CD4-positive, alpha-beta memory T cell (primary cell): ENCODE measurements at places on chromosomes 12 and 14. TPM values are rescaled to one million over a fixed set of nuclear protein-coding genes. Genes with fewer than 3 reads are reported as not detected.

RNFT2 gene
- 5.9 TPM for total RNA-seq

SERPINA3 gene
- total RNA-seq, result not detected

DNA sequence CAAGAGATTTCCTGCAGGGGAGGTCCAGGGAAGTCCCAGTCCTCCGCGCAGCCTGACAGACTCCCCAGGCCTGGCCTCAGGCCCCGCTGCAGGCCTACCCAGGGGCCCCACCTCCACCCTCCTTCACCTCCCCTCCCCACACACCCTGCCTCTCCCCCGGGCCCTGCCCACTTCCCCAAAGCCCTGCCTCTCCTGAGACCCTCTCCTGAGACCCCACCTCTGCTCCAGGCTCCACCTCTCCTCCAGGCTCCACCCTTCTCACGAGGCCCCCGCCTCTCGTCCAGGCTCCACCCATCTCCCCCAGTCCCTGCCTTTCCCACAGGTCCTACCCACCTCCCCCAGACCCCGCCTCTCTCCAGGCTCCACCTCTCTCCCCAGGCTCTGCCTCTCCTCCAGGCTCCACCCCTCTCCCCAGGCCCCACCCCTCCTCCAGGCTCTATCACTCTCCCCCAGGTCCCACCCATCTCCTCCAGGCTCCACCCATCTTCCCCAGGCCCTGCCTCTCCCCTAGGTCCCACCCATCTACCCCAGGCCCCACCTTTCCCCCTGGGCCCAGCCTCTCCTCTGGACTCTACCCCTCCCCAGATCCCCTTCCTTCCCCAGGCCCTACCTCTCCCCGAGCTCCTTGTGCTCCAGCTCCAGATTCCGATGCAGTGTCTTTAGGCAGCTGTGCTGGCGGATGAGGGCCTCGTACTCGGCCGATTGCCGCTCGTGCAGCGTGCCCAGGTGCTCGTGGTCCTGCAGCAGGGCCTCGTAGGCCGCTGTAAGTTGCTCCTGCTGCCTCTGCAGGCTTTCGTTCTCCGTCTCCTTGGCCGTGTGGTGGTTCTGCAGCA lies 58.8 kb upstream of the GPR68 start:
- no peak for DNase-seq

GRCh38 chr14:68729556-68729955 lies 63.3 kb downstream of the ZFP36L1 start:
- DNase-seq, result no peak

ATG14 gene
- 18.4 TPM for total RNA-seq

TCL1B gene
- total RNA-seq, result not detected

POTEM gene
- not detected for total RNA-seq

IL26 gene
- not detected for total RNA-seq

- no peak for DNase-seq
Observed at GRCh38 chr12:71315328-71315985, 124.1 kb upstream of the LGR5 start.

- DNase-seq, result no peak
Observed at GRCh38 chr12:78081590-78082314, 251.1 kb downstream of the NAV3 start.

- DNase-seq, result no peak
Observed at GRCh38 chr14:74932401-74932901, 9.4 kb upstream of the RPS6KL1 start.

SLCO1B1 gene
- not detected for total RNA-seq

INHBE gene
- not detected for total RNA-seq

- no peak for DNase-seq
Observed at GRCh38 chr12:43267818-43268217, 284.2 kb downstream of the ADAMTS20 start.

- DNase-seq, result peak; percentile 82
Observed at GRCh38 chr12:57213058-57213715, 3.4 kb upstream of the NXPH4 start.

CPM gene
- 2.0 TPM for total RNA-seq

DNA sequence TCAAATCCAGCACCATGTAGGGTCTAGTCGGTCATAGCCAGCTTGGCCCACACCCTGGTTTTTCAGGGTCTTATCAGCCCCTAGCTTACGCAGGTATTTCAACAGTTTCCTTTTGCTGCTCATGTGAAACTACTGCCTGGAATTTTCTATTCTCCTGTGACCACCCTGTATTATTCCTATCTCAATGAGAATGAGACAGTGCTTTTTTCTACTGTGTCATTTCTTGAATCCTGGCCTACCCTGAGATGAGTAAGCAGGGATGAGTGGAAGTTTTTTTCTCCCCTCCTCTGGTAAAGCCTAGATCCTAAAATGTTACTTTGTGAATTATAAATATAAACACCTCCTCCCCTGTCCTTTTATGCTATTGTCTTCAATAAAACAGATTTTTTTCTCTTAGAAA lies 62.7 kb upstream of the ARID2 start:
- no peak for DNase-seq

- DNase-seq, result no peak
Observed at GRCh38 chr14:91484186-91484585, 25.9 kb downstream of the PPP4R3A start.

GRCh38 chr12:57149245-57149900 lies 2.0 kb upstream of the LRP1-AS start:
- no peak for DNase-seq

DNA sequence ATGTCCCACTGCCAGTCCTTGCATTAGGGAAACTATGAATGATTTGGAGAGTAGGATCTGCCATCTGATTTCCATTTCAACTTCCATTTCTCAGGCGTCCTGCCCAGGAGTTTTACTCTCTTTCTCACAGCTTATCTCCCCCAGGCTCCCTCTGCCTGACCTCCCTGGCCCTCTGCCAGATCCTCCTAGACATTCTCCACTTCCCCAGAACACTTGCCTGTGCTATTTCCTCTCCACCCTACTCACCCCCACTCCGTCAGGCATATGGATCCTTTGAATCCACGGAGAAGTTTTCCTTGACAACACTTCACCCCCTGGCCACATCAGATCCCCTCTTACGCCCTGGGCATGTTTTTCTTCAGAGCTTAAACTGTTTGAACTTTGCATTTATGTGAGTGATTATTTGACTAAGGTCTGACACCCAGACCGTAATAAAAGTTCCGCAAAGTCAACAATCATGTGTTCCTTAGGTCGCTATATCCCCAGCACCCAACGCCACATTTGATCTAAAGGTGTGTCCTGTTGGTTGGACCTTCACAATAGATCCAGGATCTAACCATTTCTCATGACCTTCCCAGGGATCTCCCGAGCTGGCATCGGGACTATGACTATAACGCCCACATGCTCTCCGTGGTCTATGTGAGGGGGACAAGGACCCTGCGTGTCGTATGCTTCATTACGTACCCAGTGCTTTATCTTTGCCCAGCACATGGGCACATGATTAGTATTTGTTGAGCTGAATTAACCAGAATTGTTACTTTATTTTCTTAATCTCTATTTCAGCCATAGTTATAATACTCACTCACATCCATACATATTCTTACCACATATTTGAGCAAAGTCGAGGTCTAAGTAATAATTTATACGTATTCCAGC lies 255.8 kb upstream of the FOXN3 start:
- DNase-seq, result no peak

DNA sequence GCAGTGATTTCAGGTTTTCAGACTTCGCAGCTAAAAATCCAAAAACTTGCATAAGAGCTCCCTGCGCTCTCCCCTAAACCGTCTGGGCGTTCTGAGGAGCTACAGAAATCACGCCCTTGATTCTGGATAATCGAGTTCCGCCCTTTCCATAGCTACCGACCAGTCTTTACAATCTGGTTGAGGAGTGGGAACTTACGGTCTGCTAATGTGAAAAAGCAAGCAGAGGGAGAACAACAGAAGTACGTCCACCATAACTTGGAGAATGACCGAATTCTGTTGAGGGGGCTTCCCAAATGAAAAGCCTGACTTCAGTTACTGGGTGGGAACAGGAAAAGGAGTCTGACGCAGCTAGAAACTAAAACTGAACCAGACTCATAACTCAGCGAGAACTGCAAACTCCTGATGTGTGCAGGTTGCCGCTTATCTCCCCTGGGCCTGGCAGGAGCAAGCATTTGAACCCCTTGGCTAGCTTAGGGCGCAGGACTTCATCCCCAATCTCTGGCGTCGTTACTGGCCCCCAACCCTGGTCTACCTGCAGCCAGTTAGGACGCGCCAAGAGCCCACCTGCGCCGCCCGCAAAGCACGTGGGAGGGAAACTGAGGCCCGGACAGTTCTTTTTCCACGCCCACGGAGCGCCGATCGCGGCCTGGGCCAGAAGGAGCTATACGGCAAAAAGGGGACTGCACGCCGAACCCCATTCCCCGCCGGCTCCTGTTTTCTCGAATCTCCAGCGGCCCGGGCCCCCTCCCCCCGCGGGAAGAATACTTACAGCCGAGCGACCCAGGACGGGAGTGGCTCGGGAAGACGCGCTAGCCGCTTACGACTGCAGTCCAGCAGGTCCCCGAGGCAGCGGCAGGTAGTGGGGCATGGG lies 838 bp downstream of the LRIG3 start:
- no peak for DNase-seq

GLT1D1 gene
- total RNA-seq, result not detected

KERA gene
- not detected for total RNA-seq

DNA sequence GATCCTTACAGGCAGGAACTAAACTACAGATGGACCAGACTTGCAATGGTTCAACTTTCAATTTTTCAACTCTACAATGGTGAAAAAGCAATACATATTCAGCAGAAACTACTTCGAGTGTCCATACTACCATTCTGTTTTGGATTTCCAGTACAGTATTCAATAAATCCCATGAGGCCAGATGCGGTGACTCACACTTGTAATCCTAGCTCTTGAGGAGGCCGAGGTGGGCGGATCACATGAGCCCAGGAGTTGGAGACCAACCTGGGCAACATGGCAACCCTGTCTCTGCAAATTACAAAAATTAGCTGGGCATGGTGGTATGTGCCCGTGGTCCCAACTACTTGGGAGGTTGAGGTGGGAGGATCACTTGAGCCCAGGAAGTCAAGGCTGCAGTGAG lies 336.1 kb downstream of the MED13L start:
- DNase-seq, result no peak

DNA sequence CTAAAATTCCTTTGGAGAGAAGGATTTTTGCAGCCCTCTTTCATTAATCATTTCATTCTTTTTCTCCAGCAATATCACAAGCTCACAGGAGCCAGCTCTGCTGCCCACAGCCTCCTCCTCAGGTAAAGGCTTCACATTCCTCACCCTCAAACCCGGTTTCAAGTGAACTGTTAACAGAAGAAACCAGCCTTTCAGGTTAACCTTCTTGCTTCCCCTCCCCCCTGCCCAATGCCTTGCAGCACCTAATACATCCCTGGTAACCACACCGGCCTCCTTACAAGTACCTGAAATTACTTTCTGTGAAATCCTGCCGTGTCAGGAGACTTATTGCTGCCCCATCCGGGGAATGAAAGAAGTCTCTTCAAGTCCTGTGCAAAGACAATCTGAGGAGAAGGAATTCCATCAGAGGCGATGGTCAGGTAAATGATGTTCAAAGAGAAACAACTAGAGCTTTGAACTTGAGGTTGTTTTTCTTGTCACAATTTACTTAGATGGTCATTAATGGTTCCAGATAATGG lies 111.2 kb downstream of the MYRFL start:
- no peak for DNase-seq

DNA sequence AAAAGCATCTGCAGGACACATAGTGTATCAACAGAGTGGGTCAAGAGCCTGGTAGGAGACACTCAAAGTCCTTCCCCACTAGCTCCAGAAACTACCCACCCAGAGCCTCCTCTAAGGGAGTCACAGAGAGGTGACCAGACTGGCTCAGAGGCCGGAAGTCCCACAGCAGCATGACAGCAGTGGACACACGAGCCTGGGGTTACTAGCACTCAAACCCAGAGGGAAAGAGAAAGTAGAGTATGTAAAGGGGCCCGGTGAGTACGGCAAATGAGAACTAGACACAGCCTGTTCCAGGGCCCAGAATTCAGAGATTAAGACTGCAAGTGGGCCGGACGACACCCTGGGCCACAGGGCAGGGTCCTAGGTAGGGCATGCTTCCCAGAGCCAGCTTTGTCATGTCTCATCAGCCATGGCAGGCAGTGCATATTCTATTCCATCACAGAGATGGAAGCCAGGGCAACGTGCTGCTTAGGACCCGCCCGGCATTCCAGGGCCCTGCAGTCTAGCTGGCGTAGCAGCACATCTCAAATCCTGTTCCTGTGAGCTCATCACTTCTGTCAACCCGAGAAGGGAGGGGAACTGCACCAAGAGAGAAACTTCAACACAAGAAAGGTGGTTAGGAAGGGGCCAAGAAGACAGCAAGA lies 4.2 kb downstream of the IFFO1 start:
- no peak for DNase-seq

GRCh38 chr12:122166422-122167349 lies 7.3 kb downstream of the IL31 start:
- DNase-seq, result no peak

DNA sequence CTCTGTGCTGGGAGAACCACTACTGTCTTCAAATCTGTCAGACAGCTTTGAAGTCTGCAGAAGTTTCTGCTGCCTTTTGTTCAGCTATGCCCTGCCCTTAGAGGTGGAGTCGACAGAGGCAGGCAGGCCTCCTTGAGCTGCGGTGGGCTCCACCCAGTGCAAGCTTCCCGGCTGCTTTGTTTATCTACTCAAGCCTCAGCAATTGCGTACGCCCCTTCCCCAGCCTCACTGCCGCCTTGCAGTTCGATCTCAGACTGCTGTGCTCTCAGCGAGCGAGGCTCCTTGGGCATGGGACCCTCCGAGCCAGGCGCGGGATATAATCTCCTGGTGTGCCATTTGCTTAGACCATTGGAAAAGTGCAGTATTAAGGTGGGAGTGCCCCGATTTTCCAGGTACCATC lies 25.1 kb upstream of the KLRB1 start:
- DNase-seq, result no peak

P3H3 gene
- total RNA-seq, result 11.2 TPM

DNA sequence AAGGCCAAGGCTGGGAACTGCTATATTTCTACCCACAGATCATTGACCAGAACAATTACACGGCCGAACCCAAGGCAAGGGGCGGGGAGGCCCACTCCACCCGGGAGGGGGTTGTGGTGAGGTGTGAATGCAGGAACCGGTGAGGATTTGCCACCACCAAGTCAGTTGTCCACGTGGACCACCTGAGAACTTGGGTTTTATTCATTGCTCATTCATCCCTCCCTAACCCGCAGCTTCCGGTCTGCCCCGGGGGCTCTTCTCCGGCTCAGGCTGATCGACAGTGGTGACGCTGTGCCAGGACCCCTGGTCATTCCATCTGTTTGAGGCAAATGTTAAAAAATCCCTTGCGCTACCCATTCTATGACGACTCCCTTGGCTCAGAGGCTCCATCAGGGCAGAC lies 127.7 kb upstream of the RTL1 start:
- no peak for DNase-seq

- peak; percentile 16 for DNase-seq
Observed at GRCh38 chr12:3129301-3130056, 52.3 kb downstream of the TSPAN9 start.
